ENCODE measurements at places on chromosomes 13 and 19.

GRCh38 chr19:49896863-49897621, at the start of gene IL4I1:
Gene IL4I1 (minus strand): TSS chr19:49896887. CDS start chr19:49896160, 727 bp downstream.
- no peak for DNase-seq

- no peak for DNase-seq
These were observed 7.6 kb downstream of the DNAJB1 start for GRCh38 chr19:14510311-14511228.

DNA sequence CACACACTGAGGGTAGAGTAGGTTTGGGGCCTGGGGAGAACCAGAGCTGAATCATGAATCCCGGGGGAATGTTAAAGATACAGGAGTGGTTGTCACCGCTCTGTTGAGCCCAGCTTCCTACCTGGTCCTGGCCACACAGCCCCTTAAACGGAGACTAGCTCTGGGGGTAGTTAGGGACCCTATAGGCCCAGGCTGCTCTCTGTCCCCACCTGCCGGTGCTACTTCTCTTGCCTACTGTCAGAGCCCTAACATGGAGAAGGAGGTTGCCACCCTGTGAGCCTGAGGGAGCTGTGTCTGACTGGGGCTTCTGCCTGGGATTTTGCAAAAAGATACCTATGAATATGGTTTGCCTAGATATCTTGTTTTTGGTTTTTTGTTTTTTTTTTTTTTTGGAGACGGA, 36.6 kb upstream of the ZNF429 start:
- no peak for DNase-seq

- no peak for DNase-seq
These were observed 10.1 kb upstream of the TPRX2 start for GRCh38 chr19:47848823-47849473.

DNA sequence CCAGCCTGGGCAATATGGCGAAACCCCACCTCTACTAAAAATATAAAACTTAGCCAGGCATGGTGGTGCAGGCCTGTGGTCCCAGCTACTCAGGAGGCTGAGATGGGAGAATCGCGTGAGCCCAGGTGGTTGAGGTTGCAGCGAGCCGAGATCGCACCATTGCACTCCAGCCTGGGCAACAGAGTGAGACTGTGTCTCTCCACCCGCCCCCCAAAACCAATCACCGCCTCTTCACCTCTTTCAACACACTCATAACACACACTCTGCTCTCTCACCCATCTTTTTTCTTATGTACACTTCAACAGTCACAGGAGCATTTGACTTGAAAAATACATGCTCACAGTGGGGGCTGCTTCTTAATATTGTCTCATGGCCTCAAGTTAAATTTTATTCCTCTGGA, 76.8 kb downstream of the ESD start:
- DNase-seq, result no peak

DNA sequence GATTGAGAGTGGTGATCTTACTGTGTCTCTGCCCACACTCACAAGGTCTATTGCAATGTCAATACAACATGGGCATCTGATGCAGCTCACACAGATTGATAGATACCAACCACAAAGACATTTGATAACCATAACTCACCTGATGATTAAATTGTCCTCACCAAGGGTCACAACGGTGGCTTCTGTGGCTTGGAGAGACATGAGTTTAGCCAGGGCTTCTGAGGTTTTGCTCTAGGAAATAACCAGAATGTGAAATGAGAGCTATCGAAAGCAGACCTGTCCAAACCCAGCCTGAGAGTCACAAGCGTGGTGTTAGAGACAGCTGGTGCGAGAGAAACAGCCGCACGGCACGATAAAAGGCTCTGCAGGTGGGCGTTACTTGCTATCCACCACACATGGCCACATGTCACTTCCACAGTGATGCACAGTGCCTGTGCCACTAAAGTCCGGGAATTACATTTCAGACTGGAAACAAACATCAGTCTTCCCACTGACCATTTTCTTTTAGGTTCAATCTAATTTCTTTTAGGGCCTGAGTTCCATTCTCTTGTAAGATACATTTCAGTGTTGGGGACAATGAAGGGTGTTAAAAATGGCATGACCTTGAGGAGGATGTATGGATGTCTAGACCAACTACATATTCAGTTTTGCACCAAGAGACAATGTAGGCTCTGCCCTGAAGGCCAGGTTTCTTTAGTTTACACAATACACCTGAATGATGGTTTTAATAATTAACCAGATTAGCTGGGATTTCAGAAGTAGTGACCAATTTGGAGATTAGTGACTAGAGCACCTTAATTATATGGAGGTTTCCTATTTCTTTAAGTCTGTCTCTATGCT, 53.7 kb downstream of the ATP7B start:
- DNase-seq, result no peak

GRCh38 chr13:37791699-37792098, 77.9 kb downstream of the TRPC4 start:
- DNase-seq, result no peak

DNA sequence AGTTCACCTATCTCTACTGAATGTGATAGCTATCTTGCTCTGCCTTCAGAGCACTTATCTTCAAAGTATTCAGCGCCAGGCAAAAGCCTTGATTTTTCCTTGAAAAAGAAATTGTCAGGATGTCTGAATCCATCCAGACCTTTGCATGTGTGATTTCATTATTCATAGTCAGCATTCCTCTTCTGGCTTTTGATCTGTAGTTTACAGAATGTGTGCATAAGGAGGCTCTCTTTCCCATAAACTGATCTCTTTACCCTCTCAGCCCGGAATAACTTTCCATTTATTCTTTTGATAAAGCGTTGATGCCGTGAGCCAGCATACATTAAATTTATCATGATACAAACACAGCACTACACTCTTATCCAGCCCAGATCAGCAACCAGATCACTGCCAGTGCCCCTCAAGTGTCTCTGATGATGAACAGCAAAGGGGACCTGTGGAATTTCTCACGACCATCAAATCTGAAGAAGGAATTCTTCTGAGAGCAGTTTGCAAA, 130.8 kb downstream of the DNAJC15 start:
- no peak for DNase-seq

DNA sequence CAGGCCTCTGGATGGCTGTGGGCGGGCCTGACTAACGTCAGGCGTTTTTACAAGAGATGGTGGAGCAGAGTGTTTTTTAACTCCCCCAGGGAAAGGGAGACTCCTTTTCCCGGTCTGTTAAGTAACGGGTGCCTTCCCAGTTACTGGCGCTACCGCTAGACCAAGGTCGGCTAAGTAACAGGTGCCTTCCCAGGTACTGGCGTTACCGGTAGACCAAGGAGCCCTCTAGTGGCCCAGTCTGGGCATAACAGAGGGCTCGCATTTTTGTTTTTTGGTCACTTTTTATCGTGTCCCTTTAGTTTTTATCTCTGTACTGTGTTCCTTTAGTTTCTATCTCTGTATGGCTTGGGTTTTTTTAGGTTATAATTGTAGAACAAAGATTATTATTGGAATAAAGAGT, 10.0 kb downstream of the ZNF383 start:
- DNase-seq, result no peak

- no peak for DNase-seq
These were observed 40.0 kb upstream of the KL start for GRCh38 chr13:32976056-32976805.

DNA sequence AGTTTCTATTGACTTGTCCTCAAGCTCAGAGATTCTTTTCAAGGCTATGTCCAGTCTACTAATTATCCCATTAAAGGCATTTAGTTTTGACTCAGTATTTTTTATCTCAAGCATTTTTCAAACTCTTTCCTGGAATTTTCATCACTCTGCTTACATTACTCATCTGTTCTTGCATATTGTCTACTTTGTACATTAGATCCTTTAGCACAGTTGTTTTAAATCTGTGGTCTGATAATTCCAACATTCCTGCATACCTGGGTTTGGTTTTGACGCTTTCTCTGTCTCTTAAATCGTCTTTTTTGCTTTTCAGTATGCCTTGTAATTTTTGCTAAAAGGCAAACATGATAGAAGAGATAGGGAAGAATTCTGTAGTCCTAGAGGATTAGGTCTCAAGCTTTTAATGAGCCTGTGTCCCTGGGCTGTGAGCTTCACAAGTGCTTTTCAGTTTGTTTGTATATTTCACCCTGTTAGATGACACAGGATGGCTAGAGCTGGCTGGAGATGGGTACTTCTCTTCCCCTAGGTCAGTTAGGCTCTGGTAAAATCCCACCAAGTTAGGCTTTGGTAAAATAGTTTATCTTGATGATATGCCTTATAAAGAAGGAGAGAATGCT, 46.1 kb upstream of the GPC6 start:
- no peak for DNase-seq

DNA sequence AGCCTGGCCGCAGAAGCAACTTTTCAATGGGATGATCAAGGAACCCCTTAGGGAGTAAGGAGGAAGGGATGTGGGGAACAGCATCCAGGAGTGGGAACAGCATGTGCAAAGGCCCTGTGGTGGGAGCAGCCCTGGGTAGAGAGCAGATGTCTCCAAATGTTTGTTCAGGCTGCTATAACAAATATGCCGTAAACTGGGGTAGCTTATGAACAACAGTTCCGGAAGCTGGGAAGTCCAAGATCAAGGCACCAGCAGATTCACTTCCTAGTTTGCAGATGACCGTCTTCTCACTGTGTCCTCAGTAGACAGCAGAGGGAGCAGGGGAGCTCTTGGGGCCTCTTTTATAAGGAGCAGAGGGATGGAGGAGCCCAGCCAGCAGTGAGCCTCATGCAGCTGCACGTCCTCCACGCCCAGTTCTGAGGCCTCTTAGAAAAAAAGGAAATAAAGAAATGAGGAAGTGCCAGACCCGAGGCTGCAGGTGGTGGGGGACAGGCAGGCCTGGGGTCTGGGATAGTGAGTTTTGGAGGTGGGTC, 4.2 kb upstream of the LRRC25 start:
- no peak for DNase-seq

- DNase-seq, result no peak
These were observed 22.9 kb downstream of the PLEKHF1 start for GRCh38 chr19:29687897-29688728.

GRCh38 chr13:38618336-38618735, 68.5 kb upstream of the FREM2 start:
- no peak for DNase-seq

- DNase-seq, result no peak
These were observed 262.4 kb upstream of the MIR17HG start for GRCh38 chr13:91085127-91085526.

DNA sequence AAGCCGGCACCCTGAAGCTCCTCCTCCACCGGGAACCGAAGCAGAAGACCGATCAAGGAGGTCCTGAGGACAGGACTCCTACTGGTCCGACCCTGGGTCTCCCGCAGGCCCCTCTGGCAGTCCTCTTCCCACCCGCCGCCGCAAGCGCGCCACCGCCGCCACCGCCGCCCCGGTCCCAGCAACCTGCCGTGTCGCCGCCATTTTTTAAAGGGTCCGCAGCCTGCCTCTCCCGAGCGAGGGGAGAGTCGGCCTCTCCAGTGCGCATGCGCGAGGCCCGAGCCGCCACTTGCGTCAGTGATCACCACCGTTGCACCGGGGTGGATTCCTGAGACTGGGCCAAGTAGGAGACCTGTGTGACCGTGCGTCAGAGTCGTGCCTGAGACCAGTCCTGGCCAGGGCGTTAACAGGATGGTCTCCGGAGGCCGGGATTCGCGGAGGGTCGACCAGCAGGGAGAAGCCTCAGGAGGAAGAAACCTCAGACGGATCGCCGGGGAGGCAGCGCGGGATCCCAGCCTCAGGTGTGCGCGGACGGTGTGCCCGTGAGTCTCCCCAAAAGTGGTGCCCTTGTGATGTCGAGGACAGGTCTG, 51.6 kb downstream of the ZNF146 start:
- DNase-seq, result no peak

- DNase-seq, result no peak
These were observed 19.1 kb upstream of the CCNP start for GRCh38 chr19:40245506-40246128.

DNA sequence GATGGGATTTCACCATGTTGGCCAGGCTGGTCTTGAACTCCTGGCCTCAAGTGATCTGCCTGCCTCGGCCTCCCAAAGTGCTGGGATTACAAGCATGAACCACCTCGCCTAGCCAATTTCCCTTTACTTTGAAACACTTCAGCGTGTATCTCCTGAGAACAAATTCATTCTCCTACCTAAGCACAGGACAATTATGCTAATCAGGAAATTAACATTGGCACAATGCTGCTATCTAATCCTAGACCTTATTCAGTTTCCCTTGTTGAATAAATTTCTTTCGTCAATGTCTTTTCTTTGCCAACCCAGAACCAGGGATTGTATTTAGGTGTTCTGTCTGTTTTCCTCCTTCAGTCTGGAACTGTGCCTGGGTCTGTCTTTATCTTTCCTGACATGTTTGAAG, 67.8 kb downstream of the MAP4K1 start:
- DNase-seq, result no peak

- DNase-seq, result no peak
These were observed 55.5 kb downstream of the EFNB2 start for GRCh38 chr13:106479929-106480328.

Measured in NCI-H1417 treated with DMSO at 0.1 percent for 48 hours (cell line).